ENCODE measurements at places on chromosomes 6 and 20.

DNA sequence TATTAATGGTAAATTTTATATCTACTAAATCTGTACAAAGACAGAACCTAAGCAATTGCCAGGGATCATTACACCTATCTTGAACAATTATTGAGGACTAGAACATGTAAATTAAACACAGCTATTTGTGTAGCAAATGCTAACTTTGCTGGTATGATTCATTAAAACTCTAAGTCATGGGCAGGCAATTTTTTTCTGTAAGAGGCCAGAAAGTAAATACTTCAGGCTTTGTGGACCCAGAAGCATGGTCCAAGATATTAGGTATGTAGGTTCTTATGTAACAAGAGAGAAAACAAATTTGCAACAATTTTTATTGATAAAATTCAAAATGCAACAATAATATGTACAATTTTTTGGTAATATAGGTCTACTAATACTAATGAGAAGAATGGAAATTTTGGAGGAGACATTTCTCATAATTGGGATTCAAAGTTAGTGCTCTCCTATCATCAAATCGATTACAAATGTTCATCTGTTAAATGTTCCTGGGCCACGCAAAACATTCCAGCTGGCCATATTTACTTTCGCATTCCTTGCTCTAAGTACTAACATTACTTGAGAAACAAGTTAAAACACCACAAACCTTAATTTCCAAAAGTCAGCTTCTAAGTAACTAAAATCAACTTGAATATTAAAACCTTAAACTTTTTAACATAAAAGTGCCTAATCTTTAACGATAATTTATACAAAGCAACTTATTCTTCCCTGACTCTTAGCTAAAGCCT lies 4.3 kb downstream of the TMEM30A start:
- DNase-seq = no peak

DNA sequence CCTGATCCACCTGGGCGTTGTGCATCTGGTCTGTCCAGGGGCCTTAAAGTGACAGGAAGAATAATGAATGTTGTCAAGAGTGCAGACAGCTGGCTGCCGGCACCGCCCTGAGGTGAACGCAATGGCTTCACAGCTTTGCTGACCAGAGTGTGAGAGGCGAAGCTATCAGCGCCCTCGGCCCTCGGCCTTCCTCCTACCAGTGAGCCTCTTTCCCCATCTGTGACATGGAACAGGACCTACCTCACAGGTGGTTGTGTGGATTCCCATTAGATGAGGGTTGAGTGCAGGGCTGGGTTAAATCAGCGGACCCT lies 54.8 kb downstream of the CTCFL start:
- DNase-seq = no peak

- no peak for DNase-seq
Measured at GRCh38 chr6:90819483-90819882, 232.6 kb upstream of the MAP3K7 start.

DNA sequence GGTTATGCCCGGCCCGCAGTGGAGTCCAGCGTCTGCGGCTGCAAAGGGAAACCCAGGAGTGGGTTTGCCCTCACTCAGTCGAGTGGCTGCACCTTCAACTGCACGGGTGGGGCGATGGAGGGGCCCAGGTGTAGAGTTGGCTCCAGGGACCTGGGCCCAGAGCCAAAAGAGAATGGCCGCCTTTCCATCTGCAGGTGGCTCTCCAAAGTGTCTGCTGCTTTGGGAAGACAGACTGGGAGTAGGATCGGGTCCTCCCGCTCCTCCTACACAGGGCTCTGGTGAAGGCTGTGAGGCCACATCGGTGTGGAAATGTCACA lies 80.1 kb downstream of the PTPN1 start:
- peak; percentile 20 for DNase-seq

DNA sequence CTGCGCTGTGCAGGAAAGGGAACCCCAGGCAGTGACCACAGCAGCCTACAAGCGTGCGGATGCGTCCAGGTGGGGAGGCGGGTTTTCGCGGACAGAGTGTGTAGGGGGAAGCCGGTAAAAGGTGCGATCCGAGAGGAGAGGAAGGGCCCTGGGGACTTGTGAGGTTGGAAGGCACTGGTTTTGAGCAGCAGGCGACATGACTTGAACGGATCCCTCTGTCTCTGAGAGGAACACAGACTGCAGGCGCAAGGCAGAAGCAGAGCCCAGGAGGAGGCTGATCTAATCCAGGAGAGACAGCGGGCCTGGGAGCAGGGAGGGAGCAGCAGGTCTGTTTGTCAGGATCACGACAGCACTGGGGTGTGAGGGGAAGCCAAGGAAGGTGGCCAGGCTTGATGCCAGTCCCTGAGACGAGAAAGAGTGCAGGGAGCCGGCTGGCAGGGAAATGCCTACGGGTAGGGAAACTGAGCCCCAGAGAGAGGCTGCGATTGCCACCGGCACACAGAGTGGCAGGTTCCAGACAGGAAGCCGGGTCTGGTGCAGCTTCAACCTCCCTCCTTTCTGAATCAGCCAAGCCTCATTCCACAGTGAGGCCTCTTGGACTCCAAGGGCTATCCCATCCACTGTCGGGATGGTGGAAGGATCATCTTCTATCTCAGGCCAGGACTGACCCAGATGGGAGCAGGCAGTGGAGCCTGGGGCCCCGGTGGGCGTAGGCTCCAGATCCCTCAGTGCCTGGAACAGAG lies 57.1 kb downstream of the HNF4A start:
- DNase-seq = no peak

GRCh38 chr6:10526156-10526555 lies 5.0 kb downstream of the GCNT2 start:
- DNase-seq = no peak

GRCh38 chr6:24078200-24078599 lies 47.8 kb upstream of the NRSN1 start:
- DNase-seq = no peak

DNA sequence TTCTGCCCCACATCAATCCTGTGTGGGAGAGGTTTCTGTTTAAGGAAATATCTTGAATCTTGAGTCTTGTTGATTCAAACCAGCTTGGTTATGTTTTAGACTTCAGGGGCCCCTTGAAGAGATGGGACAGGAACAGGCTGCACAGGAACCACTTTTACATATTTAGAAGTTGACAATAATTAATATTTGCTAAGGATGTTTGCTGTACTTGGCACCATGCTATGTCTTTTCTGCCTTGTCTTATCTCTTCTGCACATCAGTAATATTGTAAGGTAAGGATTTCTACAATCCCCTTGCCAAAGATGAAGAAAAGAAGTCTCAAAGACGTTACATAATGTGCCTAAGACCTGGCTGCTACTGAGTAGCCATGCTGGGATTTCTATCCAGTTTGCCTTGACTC lies 48.0 kb upstream of the PMEPA1 start:
- DNase-seq = no peak

DNA sequence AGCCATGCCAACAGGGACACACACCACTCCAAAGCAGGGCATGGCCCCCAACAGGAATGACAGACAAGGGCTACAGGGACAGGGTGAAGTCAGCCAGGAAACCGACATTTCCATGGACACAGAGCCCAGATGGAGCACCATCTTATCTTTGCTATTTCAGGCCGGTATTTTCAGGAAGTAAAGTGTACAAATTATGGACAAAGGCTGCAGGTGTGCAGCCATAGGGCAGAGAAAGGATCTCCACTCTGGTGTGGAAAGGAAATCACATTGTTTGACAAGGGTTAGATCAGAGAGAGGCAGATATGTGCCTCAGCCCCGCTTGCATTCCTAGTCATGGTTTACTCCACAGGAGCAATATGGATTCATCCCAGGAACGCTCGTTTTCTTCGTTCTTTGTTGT lies 81.7 kb upstream of the SLC22A23 start:
- peak; percentile 18 for DNase-seq

DNA sequence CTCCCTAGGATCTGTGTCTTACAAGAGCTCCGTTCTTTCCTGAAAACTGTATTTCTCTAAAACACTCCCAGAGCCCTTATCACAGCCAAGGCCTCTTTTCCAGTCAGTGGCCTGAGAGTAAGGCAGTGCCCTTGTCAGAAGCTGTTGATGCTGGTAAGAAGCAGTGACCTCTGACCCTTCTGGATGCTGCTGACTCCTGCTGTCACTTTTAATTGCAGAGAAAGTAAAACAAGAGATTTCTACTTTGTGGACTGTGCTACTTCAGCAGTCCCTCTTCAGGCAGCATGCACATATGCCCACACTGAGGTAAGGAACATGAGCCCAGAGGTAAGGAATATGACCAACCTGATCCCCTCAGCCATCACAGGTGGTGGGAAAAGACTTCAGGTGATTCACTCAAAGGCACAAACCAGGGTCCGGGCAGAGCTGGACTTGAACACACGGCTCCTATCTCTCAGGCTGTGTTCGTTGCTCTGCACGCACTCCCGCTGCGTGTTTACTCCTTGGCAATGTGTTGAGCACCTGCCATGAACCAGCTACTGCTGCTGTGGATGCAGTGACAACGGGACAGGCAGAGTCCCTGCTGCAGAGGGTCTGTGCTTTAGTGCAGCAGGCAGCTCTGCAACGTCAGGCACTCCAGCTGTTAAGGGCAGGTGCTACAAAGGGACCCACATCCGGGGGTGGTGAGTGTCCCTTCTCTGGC lies 201.9 kb upstream of the CST7 start:
- DNase-seq = no peak

GRCh38 chr6:27795697-27796494 lies 116.3 kb downstream of the OR2B2 start:
- DNase-seq = peak; percentile 88

DNA sequence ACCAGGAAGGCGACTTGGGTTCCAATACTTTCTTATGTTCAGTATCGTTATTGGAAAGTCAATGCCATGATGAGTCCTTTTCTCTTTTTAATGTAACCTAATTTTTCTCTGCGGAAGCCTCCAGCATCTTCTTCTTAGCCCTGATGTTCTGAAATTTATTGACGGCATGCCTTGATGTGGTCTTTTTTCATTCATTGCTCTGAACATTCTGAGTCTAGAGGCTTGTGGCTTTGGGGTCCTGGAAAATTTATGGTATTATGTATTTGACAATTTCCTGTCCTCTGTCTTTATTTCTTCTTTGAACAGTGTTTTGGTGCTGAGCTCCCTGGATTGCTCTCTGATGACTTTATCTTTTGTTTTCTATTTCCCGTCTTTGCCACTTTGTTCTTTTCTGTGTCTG lies 28.7 kb upstream of the MAS1 start:
- no peak for DNase-seq

DNA sequence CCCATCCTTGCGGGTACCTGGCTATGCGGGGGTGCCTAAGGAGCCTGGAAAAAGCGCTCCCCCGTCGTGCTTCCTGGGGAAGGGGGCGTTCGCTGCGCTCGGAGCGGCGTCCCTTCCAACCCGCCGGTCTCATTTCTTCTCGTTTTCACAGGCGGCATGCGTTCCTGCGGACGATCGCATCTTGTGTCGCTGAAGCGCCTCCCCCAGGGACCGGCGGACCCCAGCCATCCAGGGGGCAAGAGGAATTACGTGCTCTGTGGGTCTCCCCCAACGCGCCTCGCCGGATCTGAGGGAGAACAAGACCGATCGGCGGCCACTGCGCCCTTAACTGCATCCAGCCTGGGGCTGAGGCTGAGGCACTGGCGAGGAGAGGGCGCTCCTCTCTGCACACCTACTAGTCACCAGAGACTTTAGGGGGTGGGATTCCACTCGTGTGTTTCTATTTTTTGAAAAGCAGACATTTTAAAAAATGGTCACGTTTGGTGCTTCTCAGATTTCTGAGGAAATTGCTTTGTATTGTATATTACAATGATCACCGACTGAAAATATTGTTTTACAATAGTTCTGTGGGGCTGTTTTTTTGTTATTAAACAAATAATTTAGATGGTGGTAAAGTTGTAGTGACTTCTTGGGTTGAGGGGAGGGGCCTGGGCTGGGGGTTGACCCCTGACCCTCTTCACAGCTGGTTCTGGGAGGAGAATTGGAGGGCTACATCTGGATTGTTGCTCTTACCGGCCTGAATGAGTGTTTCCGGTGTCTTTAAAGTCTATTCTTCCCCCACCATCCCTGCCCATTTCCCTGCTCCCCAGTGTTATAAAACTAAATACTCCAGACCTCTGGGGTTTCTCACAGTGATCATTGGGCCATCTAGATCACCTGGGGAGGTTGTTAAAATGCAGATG lies 1.1 kb downstream of the ID1 start:
- no peak for DNase-seq

DNA sequence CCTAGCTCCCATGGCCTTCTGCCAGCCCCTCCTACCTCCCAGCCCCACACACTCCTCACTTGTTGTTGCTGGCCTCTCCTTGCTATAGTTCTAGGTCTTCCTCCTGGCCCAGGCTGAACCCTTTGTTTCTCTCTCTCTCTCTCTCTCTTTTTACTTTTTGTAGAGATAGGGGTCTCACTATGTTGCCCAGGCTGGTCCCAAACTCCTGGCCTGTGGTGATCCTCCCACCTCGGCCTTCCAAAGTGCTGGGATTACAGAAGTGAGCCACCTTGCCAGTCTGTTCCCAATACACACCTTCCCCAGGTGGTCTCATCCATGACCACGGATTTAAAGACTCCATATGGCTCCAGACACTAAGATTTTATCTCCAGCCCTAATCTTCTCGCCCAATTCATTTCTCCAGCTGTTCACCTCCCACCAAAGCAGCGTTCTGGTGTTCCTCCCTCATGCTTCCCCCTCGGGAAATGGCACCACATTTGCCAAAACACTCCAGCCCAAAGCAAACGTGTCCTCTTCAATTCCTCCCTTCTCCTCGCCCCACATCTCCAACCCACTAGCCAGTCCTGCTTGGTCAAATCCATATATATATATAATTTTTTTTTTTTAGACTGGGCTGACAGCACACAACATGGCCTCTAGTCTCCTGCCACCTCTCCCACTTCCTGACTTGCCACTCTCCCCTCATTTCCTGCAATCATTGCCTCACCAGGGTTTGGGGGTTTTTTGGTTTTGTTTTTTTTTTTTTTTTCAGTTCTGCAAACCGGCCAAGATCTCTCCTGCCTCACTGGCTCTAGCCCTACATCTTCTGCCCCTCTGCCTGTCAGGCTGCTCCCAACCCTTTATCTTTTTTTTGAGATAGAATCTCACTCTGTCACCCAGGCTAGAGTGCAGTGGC lies 104.4 kb downstream of the NCR2 start:
- DNase-seq = no peak

GRCh38 chr6:31737991-31738979 lies 1.5 kb upstream of the MSH5 start:
- peak; percentile 95 for DNase-seq

DNA sequence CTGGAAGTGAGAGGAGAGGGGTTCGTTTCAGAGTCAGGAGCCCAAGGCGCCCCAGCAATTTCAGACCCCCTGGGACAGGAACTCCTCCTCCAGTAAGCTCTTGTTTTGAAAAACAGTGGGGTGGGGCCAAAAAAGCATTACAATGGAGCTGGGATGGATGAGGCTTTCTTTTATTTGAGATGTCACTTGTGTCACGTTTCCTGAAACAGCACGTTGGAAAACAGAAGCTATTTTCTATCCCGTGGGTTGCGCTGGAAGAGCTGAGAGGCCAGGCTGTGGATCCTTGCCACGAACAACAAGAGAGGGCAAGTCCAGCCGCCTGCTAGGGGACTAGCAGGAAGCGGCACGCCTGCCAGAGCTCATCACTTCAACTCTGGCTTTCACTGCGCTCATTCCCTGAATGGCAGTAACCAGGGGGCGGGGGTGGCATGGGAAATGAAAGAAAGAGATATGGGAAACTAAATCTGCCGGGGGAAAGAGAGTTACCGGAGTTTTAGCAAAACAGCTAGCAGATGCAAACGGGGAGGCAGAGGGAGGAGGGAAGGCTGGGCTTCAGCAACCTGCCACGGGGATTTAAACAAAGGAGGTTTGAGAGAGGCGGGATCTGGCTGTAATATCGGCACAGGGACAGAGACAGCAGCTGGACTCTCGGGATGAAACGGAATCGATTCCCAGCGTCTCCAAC lies 34.6 kb downstream of the GCNT2 start:
- DNase-seq = peak; percentile 45
